ENCODE measurements at places on chromosomes 12 and 14.

DNA sequence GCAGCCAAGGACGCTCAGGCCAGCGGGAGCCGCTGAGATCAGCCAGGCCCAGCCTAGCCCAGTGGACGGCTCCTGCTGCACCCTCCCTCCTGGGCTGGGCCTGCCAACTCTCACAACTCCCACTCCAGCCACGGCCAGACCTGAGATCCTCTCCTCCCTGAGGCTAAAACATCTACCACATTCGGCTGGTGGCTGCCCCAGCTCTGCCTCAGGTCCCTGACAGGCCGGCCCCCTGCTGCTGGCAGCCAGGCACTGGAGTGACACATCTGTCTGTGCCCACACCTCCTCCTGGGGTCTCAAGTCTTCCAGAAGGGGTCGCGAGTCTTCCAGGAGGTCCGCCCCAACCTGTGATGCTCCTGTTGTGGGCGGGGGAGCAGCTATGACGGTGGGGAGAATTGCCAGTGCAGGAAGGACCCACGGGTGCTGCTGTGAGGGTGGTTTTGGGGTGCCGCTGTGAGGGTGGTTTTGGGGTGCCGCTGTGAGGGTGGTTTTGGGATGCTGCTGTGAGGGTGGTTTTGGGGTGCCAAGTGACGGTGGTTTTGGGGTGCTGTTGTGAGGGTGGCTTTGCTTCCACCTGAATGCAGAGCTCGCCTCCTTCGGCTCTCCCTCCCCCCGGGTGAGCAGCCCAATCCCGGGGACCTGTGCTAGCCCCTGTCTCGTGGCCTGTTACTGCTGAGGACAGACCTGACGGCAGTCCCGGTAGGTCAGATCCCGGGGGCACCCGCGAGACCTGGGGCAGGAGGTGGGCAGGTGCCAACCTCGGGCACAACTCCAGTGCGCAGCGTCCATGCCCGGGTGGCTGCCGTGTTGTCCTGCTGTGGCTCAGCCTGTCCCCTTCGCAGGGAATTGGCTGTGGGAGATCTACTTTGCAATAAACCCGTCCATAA, 27.5 kb upstream of the C14orf180 start:
- peak; percentile 49 for DNase-seq

GRCh38 chr12:52285172-52285745, 6.1 kb downstream of the KRT81 start:
- no peak for DNase-seq

DNA sequence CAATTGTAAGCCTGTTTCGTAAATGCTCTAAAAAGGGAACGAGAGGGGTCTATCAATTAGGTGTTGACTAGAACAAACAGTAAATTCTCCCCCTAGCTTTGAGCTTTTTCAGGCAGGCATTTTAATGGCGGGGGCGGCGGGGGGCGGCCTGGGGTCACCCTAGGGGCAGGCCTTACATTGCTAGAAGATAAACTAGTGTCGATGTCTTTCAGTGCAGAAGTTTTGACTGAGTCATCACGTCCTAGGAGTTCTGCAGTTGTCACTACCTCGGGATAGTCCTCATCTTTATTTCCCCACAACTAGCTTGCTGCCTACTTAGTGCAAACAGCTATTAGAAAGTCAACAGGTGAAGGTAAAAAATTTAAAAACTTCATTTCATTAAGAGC, 1.6 kb downstream of the ATP6V1D start:
- DNase-seq = no peak

GRCh38 chr14:103126873-103127304, 3.6 kb downstream of the TNFAIP2 start:
- DNase-seq = peak; percentile 81

- DNase-seq = peak; percentile 29
Observed at GRCh38 chr12:101828463-101829196, 2.1 kb downstream of the GNPTAB start.

DNA sequence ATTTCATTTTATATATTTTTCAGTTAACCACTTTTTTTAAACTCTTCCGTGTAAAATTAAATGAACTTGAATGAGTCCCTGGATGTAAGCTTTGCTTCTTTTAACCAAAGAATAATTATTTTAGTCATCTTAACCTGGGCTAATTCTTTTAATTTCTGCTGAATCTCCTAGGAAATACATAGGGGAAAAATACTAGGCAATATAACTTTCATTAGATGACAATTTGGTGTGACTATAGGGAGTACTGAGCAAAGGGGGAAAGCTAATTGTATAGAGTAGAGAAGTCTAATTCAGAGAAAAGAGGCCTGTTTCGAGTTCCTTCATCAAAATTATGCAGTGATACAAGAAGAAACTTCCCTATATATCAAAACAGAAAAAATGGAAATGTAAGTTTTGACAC, 388.1 kb downstream of the NOVA1 start:
- no peak for DNase-seq

- DNase-seq = no peak
Observed at GRCh38 chr14:103258211-103258610, 75.8 kb upstream of the EIF5 start.

GRCh38 chr12:111121840-111122239, 201.5 kb upstream of the MYL2 start:
- DNase-seq = no peak

DNA sequence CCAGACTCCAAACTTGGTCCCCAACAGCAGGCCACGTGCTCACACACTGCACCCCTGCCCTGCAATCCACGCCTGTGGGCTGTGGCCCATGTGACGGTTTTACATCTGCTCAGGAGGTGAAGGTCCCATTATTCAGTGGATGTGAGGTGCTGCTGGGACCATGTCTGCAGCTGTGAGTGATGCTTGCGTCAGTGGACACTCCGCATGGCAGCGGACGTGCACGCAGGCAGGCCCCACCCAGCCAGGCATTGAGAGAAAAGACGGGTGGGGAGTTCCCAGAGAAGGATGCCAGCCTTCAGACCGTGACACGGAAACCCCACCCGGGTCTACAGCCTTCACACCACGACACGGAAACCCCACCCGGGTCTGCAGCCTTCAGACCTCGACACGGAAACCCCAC, 67.6 kb downstream of the NOC4L start:
- DNase-seq = no peak

- DNase-seq = no peak
Observed at GRCh38 chr12:62130402-62130801, 129.8 kb upstream of the USP15 start.

DNA sequence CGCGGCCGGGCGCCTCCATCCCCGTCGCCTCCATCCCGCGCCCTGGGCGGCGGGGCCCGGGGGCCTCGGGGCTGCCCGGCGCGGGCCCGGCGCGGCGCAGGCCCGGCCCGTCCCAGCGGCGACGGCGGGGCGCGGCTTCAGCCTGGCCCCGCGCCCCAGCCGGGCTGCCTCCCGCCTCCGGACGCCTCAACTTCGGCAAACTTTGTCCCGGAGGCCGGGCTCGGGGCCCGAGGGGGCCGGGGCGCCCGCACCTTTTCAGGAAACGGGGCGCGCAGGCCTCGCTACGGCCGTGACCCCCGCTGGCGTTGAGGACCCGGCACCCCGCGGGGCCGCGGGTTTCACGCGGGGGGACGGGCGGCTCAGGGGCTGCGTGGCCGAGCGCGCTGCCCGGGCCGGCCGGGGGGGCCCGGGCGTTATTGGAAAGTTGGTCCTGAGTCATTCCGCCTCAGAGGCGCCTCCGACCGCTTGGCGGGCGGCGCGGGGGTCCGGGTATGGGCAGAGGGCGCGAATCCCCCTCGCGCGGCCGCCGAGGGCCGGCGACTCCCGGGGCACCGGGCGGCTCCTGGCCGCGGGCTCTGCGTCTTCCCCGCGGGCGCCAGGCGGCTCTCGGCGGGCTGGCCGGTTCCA, 575 bp downstream of the TRAF3 start:
- DNase-seq = peak; percentile 64

DNA sequence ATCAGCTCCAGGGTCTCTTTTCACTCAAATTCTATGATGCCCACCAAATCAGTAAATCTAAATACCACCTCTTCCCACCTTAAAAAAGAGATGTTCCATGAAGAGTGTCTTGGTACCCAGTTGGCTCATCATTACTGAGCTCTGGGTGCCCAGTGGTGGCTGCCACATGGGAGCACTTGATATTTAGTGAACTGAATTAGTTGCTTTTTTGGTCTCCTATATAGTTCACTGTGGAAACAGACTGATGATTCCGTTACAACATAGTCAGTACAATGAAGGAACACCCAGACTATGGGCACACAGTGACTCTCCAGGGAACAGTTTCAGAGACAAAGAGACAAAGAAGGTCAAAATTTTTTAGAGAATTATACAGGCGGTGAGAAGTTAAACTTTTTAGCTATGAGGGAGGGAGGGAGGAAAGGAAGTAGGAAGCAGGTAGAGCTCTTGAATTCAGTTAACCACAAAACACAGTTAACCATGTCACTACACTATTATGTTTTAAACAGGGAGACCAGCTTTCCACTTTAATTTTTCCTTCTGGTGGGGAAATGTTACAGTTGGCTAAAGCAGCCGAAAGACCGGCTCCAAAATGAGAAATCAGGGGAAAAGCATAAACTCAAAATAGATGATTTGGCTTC, 14.6 kb upstream of the YY1 start:
- no peak for DNase-seq

GRCh38 chr12:53860426-53861345, 77.9 kb upstream of the HOXC13 start:
- DNase-seq = no peak

GRCh38 chr14:95185767-95186392, 28.6 kb upstream of the DICER1 start:
- DNase-seq = no peak

DNA sequence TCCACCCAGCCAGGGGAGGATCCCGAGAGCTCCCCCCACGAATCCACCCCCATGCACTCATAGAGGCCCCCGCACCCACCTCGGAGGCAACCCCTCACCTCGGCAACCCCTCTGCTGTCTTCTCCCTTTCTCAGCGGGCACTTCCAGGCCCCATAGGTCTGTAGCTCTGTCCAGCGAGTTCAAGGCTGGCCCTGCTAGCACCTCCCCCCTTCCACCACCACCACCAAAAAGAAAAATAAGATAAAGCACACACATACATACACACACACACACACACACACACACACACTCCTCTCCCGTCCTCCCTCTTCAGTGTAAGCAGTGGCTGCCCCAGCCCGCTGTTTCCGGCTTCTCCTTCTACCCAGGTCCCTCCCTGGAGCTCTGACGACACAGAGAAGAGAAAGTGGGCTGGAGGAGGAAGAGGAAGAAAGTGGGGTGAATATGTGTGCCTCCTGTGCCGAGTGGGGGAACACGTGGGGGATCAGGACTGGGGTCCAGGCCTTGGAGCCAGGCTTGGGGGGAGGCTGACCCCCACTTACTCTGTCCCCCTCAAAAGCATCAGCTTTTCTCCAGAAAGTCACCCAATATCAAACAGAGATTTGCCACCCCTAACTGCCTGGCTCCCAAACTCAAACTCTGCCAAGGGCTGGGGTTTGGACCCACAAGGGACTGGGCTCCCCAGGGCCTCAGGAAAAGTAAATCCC, at the start of gene STAT6:
Gene STAT6 (minus strand): TSS at position 332 of the 704 bp plus-strand sequence. CDS start 3,084 bp downstream, outside the sequence.
- DNase-seq = peak; percentile 83

DNA sequence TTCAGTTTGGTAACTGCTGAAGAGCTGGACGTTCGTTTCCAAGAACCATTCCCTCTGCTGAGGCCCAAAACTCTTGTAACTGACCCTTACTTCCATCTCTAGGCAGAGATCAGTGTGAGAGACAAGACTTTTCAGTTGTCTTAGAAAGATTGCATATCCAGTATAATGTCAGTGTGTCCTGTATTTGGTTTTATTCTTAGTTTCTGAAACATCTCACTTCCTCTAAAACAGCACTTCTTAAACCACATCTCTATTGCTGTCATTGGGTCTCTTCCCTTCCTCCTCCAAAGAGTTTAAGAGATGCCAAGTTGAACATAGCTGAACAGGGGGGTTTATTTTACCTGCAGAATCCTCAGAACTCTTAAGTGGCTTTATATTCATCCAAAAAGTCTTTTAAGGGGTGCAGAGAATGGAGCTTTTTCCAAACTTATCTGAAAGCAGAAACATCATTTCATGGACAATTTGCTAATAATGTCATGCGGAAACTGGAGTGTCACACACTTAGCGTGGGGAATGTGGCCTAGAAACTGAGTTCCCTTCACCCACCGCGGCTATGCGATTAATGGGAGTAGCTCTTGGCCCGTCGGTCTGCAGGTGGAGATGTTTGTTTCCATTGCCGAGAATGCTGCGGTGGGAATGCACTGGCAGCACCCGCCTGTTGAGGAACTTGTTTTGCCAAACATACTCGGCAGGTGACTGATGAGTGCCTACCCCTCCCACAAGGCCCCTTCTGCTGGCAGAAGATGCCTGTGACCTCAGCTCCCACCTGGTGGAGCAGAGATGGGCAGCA, 148.2 kb downstream of the ADGRD1 start:
- no peak for DNase-seq

DNA sequence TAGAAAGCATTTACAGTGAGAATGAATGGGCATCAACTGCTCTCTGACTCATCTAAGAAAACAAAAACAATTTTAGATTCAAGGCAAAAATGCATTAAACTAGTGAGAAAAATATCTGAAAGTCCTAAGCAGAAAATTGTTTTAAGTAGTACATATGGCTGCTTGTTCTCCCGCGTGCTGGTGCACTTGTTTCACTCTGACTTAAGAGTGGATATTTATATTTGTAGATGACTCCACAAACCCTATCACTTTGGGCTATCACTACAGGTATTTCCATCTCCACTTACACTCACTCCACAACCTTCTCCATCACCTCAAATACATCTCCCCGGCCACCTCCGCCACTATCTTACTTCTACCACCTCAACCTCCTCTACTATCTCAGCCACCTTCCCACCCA, 253.9 kb upstream of the EGLN3 start:
- no peak for DNase-seq

- no peak for DNase-seq
Observed at GRCh38 chr14:76181546-76181945, 29.8 kb downstream of the GPATCH2L start.

GRCh38 chr14:81516986-81517797, 16.5 kb downstream of the SEL1L start:
- DNase-seq = peak; percentile 83

DNA sequence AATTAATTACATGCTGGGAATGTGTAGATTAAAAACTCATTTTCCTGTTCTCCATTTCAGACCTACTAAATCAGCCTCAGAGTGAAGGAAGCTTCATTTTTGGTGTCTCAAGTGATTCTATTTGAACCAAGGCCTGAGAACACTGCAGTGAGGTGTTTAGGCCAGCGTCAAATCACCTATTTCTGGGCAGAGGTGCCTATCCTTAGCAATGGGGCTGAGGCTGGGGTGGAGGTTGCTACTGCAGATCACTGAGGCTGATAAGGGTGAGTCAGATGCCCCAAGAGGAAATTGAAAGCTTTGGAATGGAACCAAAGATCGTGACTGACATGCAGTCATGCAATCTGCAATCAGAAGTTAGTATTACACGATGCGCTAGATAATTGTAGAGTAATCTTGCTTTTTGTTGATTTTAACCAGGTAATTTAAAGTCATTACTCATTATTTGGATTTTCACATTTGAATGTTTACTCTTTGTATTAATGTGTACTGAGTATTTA, 4.4 kb downstream of the TXNRD1 start:
- no peak for DNase-seq

GRCh38 chr14:71314717-71315116, 407.5 kb downstream of the PCNX1 start:
- DNase-seq = no peak

GRCh38 chr12:121297435-121297991, 1.0 kb upstream of the CAMKK2 start:
- no peak for DNase-seq

- DNase-seq = no peak
Observed at GRCh38 chr12:123063535-123063934, 83.1 kb downstream of the ARL6IP4 start.
